ENCODE measurements at places on chromosomes 1 and 21. TPM values are rescaled to one million over a fixed set of nuclear protein-coding genes. Genes with fewer than 3 reads are reported as not detected.

The CNR2 gene
- 0.06 TPM for polyA plus RNA-seq

The ADAMTSL4 gene
- polyA plus RNA-seq: 15.9 TPM

The CFH gene
- 16.4 TPM for polyA plus RNA-seq

The PHLDA3 gene
- polyA plus RNA-seq: 9.0 TPM

The RIPPLY3 gene
- polyA plus RNA-seq: 0.24 TPM

The LRRIQ3 gene
- 1.1 TPM for polyA plus RNA-seq

The SPRR1A gene
- not detected for polyA plus RNA-seq

The MFN2 gene
- polyA plus RNA-seq: 72.6 TPM

The RIPK4 gene
- polyA plus RNA-seq: 22.2 TPM

The TRAF3IP3 gene
- polyA plus RNA-seq: 21.0 TPM

The MYOC gene
- polyA plus RNA-seq: 0.60 TPM

The SOX13 gene
- polyA plus RNA-seq: 34.0 TPM

The KRTAP10-9 gene
- not detected for polyA plus RNA-seq

The OVAAL gene
- not detected for polyA plus RNA-seq

The TCP10L gene
- 0.70 TPM for polyA plus RNA-seq

The ADGRL2 gene
- 60.9 TPM for polyA plus RNA-seq

DNA sequence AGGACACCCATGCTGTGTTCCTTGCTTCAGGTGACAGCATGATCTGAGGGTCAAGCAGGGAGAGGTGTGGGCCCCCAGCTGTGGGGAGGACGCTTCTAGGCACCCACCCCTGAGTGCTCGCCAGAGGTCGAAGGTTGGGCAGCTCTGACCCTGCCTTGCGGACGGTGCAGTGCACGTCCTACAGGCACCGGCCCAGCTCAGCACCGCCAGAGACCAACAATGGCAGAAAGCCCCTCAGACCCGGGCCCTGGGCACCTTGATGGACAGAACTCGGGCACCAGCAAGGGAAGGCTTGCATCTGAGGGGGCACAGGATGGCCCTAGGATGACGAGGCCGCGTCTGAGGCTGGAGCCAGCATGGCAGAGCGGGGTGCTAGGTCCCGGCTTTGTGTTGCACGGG is 24.7 kb downstream of the NADK start:
- DNase-seq: no peak

DNA sequence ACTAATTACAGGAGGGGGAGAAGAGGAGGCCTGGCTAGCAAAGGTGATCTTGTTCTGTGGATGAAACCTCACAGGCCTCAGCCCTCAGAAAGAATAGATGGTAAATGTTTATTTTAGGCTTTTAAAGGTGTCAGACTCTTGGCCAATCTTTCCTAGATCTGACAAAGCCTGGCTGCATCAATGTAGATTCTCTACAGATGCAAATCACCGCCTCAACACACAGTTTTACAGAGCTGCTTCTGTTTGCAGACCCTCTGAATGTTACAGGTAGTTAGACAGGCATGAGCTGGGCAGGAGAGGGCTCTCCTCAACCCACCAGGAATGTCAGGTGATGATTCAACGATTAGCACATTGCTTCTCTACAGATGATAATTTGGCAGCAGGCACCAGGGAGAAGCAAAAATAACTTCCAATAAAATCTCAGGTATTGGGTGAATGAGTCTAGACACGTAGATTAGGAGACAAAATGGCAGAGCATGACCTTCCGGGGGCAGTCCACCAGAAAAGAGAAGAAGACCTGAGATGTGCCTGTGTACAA is 105.4 kb upstream of the VANGL1 start:
- no peak for DNase-seq

GRCh38 chr1:89548122-89548857 is 23.7 kb downstream of the LRRC8B start:
- DNase-seq: no peak

DNA sequence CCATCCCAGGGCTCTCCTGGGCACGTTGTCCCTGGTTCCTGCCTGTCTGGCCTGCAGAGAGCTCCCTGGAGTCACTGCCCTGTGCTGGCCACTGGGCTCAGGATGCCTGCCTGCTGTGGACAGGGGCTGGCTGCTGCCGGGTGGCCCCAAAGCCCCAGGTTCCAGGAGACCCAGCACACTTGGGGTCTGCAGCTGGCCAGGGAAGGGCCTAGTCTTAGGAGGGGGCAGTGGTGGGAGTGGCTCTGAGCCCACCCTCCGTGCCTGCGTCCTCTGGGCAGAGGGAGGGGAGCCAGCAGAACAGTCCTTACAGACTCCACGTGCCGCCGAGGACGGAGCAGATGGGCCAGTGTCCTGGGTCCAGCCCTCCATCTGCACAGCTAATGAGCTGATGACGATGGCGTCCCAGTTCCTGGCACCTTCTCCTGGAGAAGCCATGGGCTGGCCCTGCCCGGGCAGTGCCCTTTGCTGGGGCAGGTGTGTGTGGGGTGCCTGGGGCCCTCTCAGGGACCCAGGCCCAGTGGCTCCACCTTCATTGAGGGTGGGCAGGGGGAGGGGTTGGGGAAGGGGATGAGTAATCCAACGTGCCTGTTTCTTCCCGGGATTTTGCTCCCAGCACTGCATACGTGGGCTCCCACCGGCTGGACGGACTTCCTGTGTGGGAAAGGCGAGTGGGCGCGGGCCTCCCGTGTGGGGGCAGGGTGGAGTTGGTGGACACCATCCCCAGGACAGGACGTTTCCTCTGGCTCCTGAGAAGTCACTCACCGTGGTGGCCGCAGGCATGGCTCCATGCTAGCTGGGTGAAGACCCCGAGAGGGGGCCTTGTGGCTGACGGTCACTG is 6.8 kb upstream of the PLCH2 start:
- DNase-seq: no peak

GRCh38 chr1:178283409-178283808 is 189.5 kb downstream of the RASAL2 start:
- DNase-seq: no peak

GRCh38 chr1:172724765-172725613 is 66.1 kb downstream of the FASLG start:
- no peak for DNase-seq

- no peak for DNase-seq
These were observed 104.5 kb downstream of the NGF start for GRCh38 chr1:115233598-115233997.

GRCh38 chr1:215617979-215618378 is 50.9 kb downstream of the KCTD3 start:
- DNase-seq: no peak

DNA sequence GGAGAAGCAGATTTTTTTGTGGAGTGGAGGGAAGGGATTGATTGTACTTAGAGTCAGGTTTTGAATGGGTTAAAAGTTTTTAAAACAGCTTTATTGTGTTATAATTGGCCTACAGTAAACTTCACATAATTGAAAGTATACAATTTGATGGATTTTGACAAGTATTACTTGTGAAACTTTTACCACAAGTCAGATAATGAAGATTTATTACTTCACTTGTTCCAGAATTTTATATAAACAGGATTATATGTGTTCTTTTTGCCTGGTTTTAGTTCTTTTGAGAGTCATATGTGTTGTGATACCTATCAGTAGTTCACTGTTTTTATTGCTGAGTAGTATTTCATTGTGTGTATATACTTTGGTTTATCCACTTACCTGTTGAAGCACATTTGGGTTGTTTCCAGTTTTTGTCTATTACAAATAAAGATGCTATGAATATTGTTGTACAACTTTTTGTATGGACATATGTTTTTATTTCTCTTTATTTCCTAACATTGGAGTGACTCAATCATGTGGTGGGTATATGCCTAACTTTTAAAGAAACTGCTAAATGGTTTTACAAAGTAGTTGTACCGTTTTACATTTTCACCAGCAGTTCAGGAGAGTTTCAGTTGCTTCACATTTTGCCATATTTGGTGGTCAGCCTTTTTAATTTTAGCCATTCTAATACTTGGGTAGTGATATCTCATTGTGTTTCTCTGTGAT is 71.0 kb downstream of the DYRK1A start:
- no peak for DNase-seq

DNA sequence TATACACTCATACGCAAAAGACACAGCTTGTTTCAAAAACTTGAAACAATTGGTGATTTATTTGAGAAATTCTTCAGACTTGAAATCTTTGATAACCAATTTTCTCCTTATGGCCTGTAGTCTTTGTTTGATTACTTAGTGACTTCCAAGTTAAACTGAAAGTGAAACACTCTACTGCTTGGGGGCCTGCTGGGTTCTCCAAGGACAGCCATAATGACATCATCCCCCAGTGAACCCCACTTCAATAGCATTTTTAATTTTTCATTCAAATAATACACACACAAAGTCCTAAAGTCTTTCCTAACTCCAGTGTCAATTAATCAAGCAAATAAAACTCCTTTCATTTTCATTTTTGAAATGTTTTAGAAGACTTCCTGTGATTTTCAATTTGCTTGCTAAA is 59.2 kb downstream of the KRTAP19-8 start:
- no peak for DNase-seq

DNA sequence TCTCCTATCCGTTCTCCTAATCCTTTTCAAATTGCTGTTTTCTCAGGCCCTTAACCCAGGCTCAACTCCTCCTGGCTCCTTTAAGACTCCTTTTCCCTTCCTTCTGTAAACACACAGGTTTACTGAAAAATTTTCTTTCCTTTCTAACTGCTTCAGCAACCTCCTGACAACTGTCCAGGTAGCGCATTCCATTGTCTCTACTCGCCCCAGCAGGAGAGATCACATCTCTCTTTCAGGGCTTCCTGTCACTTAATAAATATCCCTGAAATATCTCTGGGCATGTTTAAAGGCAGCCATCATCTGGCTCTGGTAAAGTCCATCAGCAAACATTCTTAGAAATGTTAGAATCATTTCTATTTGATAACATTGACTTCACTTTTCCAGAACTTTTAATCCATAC is 211.2 kb upstream of the PTBP2 start:
- no peak for DNase-seq

- no peak for DNase-seq
These were observed 311.6 kb upstream of the USP24 start for GRCh38 chr1:55526716-55527115.

- peak; percentile 11 for DNase-seq
These were observed 61.4 kb upstream of the DYNLT5 start for GRCh38 chr1:66690666-66691381.

GRCh38 chr21:36555199-36555800 is 75.4 kb upstream of the CLDN14 start:
- DNase-seq: no peak

DNA sequence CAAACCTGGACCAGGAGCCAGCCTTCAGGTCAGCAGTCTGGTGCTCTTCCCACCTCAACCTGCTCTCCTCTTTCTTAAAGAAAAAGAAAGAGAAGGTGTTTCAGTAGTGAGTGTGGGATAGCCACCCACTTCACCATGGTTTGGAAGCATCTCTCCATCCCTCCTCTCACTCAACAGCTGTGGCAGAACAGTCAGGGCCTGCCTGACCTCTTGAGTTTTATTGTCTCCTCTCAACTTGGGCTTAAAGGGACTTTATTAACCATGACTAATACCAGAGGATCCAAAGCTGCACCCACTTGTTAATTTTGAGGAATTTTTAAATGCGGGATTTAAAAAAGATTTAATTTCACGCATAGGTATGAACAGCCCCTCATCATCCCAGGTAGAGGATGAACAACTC is 570 bp upstream of the VASH2 start:
- DNase-seq: no peak
